ENCODE measurements at places on chromosomes 11 and 22.
A peak's percentile ranks its signal among the peaks of the same experiment; 100 is the strongest.

DNA sequence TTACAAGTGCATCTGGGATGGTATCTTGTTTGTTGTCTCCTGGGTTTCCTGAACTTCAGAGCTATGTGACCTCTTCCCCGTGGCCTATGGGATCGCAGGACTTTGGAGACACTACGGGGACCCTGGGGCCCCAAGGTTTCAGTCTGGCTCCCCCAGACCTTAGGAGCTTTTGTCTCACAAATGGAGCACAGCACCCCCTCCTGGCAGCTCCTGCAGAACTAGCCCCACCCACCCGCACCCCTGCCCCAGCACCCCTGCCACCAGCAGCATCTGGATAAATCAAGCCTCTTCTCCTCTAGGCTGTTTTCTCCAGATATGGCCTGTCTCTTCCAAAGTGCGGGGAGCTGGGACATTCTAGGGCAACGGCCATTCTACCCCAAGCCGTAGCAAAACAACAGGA, 10.4 kb downstream of the RCOR2 start:
- no peak for DNase-seq

DNA sequence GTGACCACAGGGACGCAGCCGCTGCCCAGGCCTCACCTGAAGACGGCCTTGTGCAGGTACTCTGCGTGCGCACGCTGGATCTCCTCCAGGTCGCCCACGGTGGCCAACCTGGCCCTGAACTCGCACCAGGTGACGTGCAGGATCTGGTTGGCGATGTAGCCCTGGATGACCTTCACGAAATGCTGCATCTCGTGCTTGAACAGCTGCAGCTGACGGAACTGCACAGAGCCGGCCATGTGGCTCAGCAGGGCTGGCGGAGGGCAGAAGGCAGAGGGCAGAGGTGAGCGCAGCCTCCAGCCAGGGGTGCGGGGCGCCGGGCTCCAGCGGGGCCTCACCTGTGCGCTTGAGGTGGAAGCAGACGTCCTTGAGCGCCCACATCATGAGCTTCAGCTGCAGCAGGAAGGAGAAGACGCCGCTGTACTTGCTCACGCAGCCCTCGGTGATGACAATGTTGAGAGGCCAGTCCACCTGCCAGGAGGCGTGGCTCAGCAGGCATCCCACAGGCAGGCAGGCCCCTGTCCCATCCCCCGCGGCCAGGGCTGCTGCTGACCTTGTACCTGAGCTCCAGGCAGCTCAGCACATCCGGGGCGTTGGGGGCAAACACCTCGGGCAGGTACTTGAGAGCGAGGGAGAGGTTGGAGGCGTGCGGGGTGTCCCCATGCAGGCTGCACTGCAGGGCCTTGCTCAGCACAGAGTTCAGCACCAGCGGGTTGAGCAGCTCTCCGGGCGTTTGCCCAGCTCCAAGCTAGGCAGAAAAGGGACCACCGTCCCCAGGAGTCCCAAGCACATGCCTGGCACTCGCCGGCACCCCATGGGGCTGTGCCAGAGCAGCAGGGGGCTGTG, 17.6 kb downstream of the SELENOO start:
- no peak for DNase-seq

GRCh38 chr11:116231543-116231942, 541.2 kb downstream of the BUD13 start:
- DNase-seq, result peak; percentile 78

GRCh38 chr11:30582726-30583125, 3.4 kb downstream of the MPPED2 start:
- no peak for DNase-seq

DNA sequence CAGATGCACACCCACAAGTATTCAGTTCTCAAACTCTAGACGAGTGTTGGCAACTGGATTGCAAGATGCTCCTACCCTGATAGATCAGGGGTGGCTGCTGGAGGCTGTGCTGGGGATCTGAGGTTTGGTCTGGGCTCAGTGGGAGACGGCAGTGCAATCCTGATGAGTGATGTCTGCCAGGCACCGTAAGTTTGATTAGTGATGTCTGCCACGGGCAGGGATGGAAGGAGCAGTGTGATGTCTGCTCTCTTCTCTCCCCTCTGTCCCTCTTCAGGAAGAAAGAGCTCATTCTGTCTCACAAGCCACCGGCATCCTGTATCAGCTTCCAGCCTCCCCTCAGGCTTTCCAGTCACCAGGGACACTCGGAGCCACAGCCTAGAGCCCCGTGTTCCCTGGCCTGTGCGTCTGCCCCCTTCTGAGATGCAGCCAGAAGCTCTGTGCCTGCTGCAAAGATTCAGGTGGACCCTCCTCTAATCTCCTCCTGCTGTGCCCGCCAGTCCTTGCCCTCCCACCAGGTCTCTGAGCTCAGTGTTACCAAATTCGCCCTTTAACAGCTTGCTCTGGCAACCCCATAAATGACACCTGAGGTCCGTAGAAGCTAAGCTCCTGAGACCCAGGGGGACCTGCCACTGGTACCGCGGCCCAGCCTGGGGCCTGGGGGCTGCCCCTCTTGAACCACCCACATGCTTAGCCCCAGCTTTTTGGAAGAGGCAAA, 19.9 kb downstream of the TP53I11 start:
- DNase-seq, result no peak

GRCh38 chr22:19880786-19881569, 26.3 kb upstream of the GNB1L start:
- no peak for DNase-seq

GRCh38 chr11:69636512-69637197, 4.3 kb upstream of the CCND1 start:
- no peak for DNase-seq

DNA sequence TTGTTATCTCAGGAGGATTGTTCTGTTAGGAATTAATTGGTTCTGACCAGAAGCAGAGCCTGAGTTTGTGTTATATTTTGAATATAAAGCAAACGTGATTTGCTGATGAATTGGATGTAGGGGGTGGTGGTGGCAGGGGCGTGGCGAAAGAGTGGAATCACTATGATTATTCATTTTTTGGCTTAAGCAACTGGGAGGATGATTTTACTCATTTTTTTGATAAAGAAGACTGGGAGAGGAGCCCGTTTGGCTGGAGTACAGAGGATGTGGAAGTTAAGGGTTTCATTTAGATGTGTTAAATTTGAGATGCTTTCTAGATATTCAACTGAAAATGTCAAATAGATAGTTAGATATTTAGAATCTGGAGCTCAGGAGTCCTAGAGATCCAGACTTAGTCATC, 83.4 kb upstream of the MYO18B start:
- no peak for DNase-seq

GRCh38 chr11:130383344-130384211, 44.8 kb downstream of the ADAMTS8 start:
- DNase-seq, result no peak

DNA sequence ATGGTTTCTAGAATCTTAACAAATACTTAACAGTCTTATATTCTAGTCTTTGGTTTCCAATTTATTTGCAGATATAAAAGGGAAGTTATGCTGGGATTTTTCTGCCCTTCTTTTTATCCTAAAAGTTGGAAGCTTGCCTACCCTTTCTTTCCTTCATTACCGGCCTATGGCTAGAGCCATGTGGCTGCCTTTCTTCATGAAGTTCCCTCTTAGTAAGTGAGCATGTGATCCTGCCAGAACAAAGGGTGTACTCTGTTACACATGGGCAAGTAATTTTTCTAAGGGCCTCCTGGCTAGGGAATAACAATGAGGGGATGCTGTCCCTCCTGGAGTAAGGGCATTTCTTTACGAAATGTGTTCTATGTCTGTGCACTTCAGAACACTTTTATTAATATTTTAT, 252.1 kb upstream of the PITPNB start:
- no peak for DNase-seq

- DNase-seq, result no peak
Observed at GRCh38 chr11:78857688-78858087, 283.0 kb upstream of the NARS2 start.

GRCh38 chr11:103871923-103872551, 164.4 kb upstream of the DDI1 start:
- no peak for DNase-seq

GRCh38 chr11:130904380-130904779, 11.9 kb downstream of the SNX19 start:
- DNase-seq, result no peak

DNA sequence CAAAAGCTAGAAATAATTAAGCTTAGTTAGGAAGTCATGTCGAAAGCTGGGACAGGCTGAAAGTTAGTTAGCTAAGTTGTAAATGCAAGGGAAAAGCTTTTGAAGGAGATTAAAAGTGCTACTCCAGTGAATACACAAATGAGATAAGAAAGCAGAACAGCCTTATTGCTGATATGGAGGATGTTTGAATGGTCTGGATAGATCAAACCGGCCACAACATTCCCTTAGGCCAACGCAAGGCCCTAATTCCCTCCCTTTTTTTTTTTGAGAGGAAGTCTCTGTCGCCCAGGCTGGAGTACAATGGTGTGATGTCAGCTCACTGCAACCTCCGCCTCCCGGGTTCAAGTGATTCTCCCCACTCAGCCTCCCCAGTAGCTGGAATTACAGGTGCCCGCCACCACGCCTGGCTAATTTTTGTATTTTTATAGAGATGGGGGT, 23.3 kb upstream of the WEE1 start:
- DNase-seq, result no peak

DNA sequence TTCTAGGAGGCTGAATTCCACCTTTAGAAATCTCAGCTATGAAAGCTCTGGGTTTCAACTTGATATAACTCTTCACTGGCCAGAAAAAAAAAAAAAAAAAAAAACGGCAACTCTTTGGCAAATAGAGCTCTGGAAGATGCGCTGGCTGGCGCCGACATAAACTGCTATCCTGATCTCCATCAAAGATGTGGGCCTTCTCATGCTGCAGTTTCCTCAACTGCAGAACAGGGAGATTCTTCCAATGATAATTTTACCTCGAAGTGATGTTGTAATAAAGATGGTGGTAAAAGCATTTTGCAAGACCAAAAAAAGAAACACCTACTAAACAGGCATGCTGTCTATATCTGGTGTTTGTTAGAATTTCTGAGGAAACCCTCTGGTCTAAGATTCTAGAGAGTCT, 20.3 kb downstream of the FLI1 start:
- no peak for DNase-seq

DNA sequence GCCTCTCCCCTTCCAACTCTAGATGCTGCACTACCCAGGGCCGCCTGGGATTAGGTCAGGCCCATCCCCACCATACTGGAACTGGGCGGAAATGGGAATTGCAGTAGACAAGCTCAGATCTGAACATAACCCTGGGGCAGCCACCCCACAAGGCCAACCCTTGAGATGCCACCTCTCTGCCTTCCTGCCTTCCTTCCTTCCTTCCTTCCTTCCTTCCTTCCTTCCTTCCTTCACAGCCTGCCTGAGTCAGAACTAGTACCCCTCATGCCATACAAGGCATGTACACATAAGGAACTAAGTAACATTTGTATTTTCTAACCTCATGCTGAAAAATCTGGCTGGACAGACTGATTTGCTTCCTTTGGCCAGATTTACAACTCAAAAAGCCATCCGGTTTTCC, 28.0 kb downstream of the SHISAL1 start:
- DNase-seq, result no peak

DNA sequence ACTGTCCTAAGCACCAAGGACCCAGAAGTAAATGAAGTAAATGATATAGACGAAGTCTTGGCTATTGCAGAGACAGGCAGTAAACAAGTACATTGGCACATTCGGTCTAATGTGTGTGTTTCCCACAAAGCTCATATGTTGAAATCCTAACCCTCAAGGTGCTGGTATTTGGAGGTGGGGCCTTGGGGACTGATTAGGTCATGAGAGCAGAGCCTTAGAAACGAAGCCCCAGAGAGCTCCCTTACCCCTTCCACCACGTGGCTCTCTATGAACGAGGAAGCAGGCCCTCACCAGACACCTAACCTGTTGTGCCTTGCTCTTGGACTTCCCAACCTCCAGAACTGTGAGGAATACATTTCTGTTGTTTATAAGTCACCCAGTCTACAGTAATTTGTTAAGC, 14.9 kb downstream of the CLMP start:
- no peak for DNase-seq

- no peak for DNase-seq
Observed at GRCh38 chr11:114084414-114084813, 24.9 kb downstream of the ZBTB16 start.

GRCh38 chr11:36037031-36037430, 93.2 kb downstream of the LDLRAD3 start:
- DNase-seq, result no peak

DNA sequence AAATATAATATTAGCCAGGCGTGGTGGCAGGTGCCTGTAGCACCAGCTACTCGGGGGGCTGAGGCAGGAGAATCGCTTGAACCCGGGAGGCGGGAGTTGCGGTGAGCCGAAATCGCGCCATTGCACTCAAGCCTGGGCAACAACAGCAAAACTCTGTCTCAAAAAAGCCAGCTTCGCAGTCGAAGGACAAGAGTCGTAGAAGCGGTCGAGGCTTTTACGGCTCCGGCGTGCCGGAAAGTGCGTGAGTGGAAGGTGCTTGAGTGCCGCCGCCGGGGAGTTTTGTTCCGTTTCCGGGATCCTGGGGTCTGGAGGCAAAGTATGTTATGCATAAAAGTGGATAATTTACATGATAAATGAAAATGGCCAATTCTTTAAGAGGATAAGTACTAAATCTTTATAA, 43.6 kb downstream of the SYN3 start:
- DNase-seq, result no peak

- DNase-seq, result no peak
Observed at GRCh38 chr11:70158201-70158600, 44.9 kb upstream of the FADD start.

Measured in NCI-H2029 treated with DMSO at 0.1 percent for 48 hours (cell line).